GM23338 (cell line): ENCODE measurements at places on chromosomes 1 and 21. TPM values are rescaled to one million over a fixed set of nuclear protein-coding genes. Genes with fewer than 3 reads are reported as not detected.

OR2AK2 gene
- total RNA-seq: 0.35 TPM in 1 of 2 replicates, not detected in the other

BNIPL gene
- total RNA-seq: 1.2 and 2.4 TPM in 2 replicates

RER1 gene
- total RNA-seq: 50.9 and 58.4 TPM in 2 replicates

KMO gene
- not detected in 2 replicates for total RNA-seq

TDRD10 gene
- total RNA-seq: not detected in 2 replicates

RHD gene
- total RNA-seq: 0.21 TPM in 1 of 2 replicates, not detected in the other

FCRL6 gene
- not detected in 2 replicates for total RNA-seq

SLC22A15 gene
- total RNA-seq: 3.8 and 4.0 TPM in 2 replicates

CNIH3 gene
- total RNA-seq: 5.1 and 5.9 TPM in 2 replicates

LCE6A gene
- not detected in 2 replicates for total RNA-seq

NT5C1A gene
- total RNA-seq: not detected in 2 replicates

GSTM5 gene
- 2.5 and 4.8 TPM in 2 replicates for total RNA-seq

TSPAN2 gene
- 11.8 and 15.0 TPM in 2 replicates for total RNA-seq

FCRL3 gene
- total RNA-seq: not detected in 2 replicates

ELAPOR1 gene
- 2.1 and 2.4 TPM in 2 replicates for total RNA-seq

KCNA2 gene
- 0.97 and 1.5 TPM in 2 replicates for total RNA-seq

COL16A1 gene
- 13.2 and 15.7 TPM in 2 replicates for total RNA-seq

PDPN gene
- 67.3 and 77.2 TPM in 2 replicates for total RNA-seq

TCHH gene
- 0.19 and 0.38 TPM in 2 replicates for total RNA-seq

CHODL gene
- total RNA-seq: 0.35 and 1.6 TPM in 2 replicates

BRDT gene
- 0.19 and 0.80 TPM in 2 replicates for total RNA-seq

SIPA1L2 gene
- total RNA-seq: 12.0 and 17.0 TPM in 2 replicates

TRIM45 gene
- 11.6 and 15.0 TPM in 2 replicates for total RNA-seq

SLAMF9 gene
- total RNA-seq: not detected in 2 replicates

GREM2 gene
- 0.12 and 0.21 TPM in 2 replicates for total RNA-seq

PLA2G2C gene
- total RNA-seq: not detected in 2 replicates

TMIGD3 gene
- not detected in 2 replicates for total RNA-seq

ESRRG gene
- total RNA-seq: 1.7 and 3.2 TPM in 2 replicates

C1orf94 gene
- total RNA-seq: 4.9 and 5.3 TPM in 2 replicates

KIAA1614 gene
- 1.8 and 2.3 TPM in 2 replicates for total RNA-seq

AXDND1 gene
- total RNA-seq: not detected in 2 replicates

SLAMF1 gene
- not detected in 2 replicates for total RNA-seq

DNASE2B gene
- not detected in 2 replicates for total RNA-seq

DISC1 gene
- 6.5 TPM in 2 replicates for total RNA-seq

AJAP1 gene
- total RNA-seq: 0.23 TPM in 1 of 2 replicates, not detected in the other
